H54 (cell line): ENCODE measurements at places on chromosomes 16 and 17.
A peak's percentile ranks its signal among the peaks of the same experiment; 100 is the strongest.

GRCh38 chr16:67749436-67750078 is 30.4 kb upstream of the GFOD2 start:
- no peak for DNase-seq

- no peak for DNase-seq
Measured at GRCh38 chr16:69925311-69925710, 25.8 kb upstream of the CLEC18A start.

- no peak for DNase-seq
Measured at GRCh38 chr16:8679151-8679550, 4.7 kb downstream of the ABAT start.

DNA sequence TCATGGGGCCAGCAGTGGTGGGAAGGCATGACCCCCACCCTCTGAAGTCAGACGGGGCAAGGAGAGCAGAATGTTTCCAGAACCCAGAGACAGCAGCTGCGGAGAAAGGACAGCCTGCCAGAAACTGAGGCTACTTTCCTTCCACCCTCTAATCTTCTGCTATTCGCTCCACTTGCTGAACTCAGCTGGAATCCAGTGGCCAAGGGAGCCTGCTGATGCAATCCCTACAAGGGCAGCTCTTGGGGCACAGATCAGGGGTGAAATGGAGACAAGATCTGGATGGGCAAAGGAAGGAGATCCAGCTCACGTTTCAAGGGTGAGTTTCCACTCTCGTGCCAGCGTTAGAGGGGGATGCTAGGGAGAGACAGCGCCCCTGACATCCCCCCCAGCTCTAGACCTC is 479.1 kb downstream of the SLC39A11 start:
- peak; percentile 40 for DNase-seq

DNA sequence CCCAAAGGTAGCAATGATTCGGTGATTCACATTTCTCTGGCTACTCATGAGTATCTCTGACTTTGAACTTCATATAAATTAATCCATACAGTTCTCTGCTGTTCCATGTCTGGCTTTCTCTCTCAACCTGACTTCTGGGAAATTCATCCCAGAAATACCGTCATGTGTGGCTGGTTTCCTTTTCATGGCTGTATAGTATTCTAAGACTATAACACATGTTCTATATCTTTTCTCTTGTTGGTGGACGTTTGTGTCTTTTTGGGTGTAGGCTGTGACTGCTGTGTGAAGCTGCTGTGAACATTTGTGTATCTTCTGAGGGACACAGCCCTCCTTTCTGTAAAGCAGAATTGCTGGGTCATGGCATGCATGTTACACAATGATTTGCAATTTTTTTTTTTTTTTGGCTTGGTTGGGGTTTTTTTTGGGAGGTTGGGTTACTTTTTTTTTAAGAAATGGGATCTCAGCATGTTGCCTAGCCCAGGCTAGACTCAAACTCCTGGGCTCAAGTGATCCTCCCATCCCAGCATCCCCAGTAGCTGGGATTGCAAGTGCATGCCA is 6.3 kb downstream of the TTYH2 start:
- no peak for DNase-seq

- DNase-seq = no peak
Measured at GRCh38 chr16:5895976-5896375, 798.4 kb upstream of the EEF2KMT start.

DNA sequence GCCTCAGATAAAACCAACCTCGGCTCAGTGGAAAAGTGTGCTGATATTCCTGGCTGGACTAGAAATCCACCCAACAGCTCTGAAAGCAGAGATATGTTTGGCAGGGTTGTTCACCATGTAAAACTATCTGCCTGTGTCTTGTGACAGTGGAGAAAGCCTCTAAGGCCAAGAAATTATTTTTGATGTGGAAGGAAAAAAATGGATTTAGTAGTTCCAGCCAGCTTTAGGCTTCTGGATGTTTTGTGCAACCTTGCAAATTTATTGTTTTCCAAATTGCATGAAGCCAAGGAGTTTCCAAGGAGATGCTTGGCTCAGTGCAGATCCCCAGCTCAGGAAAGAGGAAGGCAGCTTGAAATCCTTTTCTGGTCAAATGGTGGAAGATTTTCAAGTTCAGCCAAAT is 31.6 kb downstream of the TEKT5 start:
- no peak for DNase-seq
